ENCODE measurements at places on chromosomes 2 and 18. TPM values are rescaled to one million over a fixed set of nuclear protein-coding genes. Genes with fewer than 3 reads are reported as not detected.

The CDH2 gene
- 1.6 TPM for total RNA-seq

- no peak overlapping the region for H3K4me3 ChIP-seq
- no peaks in the 10 kb centered on the region for H3K36me3 ChIP-seq
- H3K27me3 ChIP-seq = no peaks in the 10 kb centered on the region
Measured at GRCh38 chr2:230932556-230933511, 7.8 kb upstream of the GPR55 start.

- no peak for DNase-seq
- no peaks in the 10 kb centered on the region for H3K27me3 ChIP-seq
- H3K36me3 ChIP-seq = no peaks in the 10 kb centered on the region
- H3K4me1 ChIP-seq = no peaks in the 10 kb centered on the region
- H3K4me3 ChIP-seq = no peak overlapping the region
Measured at GRCh38 chr18:28409811-28410210, 232.9 kb upstream of the CDH2 start.

GRCh38 chr2:142300517-142300916 lies 169.7 kb upstream of the LRP1B start:
- no peaks in the 10 kb centered on the region for H3K36me3 ChIP-seq
- no peak overlapping the region for H3K4me3 ChIP-seq
- no peak overlapping the region for H3K27ac ChIP-seq
- H3K27me3 ChIP-seq = no peaks in the 10 kb centered on the region
- no peak for DNase-seq
- H3K4me1 ChIP-seq = no peaks in the 10 kb centered on the region

DNA sequence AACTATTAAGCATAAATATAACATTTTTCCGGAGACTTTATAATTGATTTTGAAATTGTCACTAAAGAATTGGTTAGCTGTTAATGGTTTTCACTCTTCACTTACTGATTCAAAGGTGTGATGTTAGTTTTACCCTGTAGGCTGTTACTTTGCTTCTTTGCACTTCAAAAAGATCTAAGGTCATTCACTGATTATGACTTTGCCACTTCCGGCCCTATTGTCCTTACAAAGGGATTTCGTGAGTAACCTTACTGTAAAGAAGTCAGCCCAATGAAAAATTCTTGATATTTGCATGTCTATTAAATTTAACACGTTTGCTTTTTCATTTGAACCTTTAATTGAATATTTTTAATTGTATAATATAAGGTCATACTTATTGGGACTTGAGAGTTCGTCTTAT lies 61.4 kb downstream of the GREB1L start:
- no peak overlapping the region for H3K4me3 ChIP-seq
- no peak overlapping the region for H3K27ac ChIP-seq
- DNase-seq = no peak
- H3K36me3 ChIP-seq = no peaks in the 10 kb centered on the region
- no peaks in the 10 kb centered on the region for H3K4me1 ChIP-seq
- H3K27me3 ChIP-seq = no peaks in the 10 kb centered on the region

- no peaks in the 10 kb centered on the region for H3K4me1 ChIP-seq
- DNase-seq = no peak
- H3K27me3 ChIP-seq = no peaks in the 10 kb centered on the region
- no peak overlapping the region for H3K4me3 ChIP-seq
- no peaks in the 10 kb centered on the region for H3K36me3 ChIP-seq
Measured at GRCh38 chr2:203279288-203279687, 40.5 kb downstream of the CYP20A1 start.

The LTBP1 gene
- 81.2 TPM for total RNA-seq

The AQP12A gene
- total RNA-seq = not detected

The DES gene
- total RNA-seq = 101 TPM

DNA sequence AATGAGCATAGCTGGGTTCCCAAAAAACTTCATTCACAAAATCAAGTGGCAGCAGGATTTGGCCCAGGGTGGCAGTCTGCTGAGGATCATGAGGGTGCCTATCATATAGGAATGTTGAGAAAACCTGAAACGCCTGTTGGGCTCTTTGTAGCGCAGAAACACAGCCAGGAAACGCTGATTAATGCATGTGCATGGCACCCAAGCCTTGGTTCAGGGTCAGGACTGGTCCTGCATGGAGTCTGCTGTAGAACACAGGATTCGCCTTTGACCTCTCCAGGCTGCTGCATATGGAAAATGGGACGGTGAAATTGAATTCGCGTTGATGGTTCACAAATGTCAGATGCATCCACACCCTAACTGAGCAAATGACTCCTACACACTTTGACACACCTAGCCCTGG lies 227.9 kb upstream of the COPS8 start:
- no peaks in the 10 kb centered on the region for H3K27me3 ChIP-seq
- H3K4me3 ChIP-seq = no peak overlapping the region
- no peak for DNase-seq
- H3K36me3 ChIP-seq = no peaks in the 10 kb centered on the region
- no peaks in the 10 kb centered on the region for H3K4me1 ChIP-seq

GRCh38 chr2:176097820-176098365 lies 1.7 kb upstream of the HOXD12 start:
- H3K36me3 ChIP-seq = no peaks in the 10 kb centered on the region
- H3K27ac ChIP-seq = no peak overlapping the region
- no peak for DNase-seq
- H3K4me3 ChIP-seq = peak overlapping the region; percentile 34

The DSC3 gene
- total RNA-seq = 0.97 TPM

DNA sequence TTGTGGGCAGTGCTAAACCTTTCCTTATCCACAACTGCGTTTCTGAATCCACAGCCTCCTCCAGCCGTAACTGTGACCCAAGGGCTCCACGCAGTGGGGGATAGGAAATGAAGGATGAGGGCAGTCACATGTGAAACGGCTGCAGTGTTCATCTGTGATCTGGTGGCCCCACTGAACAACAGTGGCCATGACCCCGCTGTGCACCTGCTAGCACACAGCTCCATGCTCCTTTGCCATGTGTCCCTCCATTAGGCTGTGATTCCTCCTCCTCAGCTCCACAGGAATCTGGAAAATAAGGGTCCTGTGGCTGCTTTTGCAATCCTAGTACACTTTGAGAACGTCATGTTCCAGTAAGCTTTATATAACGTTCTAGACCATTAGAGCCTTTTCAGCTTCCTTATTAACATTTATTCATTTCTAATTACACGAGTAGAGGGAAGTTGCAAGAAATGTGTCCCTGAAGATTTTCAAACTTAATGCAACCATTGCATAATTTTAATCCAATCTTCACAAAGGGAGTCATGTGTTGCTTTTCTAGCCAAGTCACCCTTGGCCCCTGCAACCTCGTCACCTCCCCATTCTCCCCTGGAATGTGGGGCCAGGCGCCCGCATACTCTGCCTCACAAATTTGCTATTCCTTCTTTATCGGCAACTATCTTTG lies 7.1 kb upstream of the NAPG start:
- H3K4me3 ChIP-seq = no peak overlapping the region
- peaks cover 33% of the 10 kb centered on the region for H3K4me1 ChIP-seq
- H3K27me3 ChIP-seq = no peaks in the 10 kb centered on the region
- peak overlapping the region; percentile 30 for H3K27ac ChIP-seq
- H3K36me3 ChIP-seq = no peaks in the 10 kb centered on the region

DNA sequence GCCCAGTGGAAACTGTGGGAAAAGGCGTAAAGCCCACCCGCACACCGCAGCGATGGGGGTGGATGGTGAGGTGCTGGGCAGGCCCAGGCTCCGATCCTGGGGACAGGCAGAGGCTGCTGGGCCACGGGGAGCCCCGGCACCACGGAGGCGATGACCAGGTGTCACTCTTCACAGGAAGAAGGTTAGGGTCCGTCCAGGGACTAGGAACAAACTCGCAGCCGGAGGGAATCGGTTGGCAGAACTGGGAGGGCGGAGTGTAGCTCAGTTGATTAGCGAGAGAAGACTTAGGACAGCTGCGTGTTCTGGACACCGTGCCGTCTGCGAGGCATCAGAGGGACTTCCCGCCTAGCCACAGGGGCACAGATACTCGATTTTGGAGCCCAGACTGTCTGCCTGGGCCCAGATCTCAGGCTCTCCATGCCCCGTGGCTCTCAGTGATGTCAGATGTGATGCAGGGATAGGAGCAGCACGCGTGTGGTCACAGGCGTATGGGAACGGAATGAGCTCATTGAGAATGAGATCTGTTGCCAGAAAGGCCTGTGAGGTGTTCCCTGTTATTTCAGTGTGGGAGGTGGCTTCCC lies 16.1 kb upstream of the ALLC start:
- no peak overlapping the region for H3K27ac ChIP-seq
- no peaks in the 10 kb centered on the region for H3K36me3 ChIP-seq
- peak; percentile 24 for DNase-seq

DNA sequence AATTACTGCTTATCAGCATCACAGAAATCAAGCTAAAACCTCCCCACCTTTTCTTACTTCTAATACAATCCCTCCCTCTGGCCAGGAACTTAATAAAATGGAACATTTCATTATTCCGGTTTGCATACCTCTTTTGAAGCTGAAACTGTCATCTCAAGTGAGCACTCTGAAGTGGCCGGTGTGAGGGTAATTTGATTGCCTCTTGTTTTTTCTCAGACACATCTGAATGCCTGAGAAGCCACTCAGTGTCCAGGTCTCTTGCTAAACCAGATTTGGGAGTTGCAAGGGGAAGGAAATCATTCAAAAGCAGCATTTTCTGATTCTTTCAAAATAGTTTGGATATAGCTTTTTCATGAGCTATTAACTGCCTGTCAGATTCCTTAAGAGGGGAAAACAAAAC lies 190.3 kb downstream of the C1D start:
- no peak for DNase-seq
- no peaks in the 10 kb centered on the region for H3K27me3 ChIP-seq
- H3K4me3 ChIP-seq = no peak overlapping the region
- no peak overlapping the region for H3K27ac ChIP-seq

The CD207 gene
- 0.73 TPM for total RNA-seq

DNA sequence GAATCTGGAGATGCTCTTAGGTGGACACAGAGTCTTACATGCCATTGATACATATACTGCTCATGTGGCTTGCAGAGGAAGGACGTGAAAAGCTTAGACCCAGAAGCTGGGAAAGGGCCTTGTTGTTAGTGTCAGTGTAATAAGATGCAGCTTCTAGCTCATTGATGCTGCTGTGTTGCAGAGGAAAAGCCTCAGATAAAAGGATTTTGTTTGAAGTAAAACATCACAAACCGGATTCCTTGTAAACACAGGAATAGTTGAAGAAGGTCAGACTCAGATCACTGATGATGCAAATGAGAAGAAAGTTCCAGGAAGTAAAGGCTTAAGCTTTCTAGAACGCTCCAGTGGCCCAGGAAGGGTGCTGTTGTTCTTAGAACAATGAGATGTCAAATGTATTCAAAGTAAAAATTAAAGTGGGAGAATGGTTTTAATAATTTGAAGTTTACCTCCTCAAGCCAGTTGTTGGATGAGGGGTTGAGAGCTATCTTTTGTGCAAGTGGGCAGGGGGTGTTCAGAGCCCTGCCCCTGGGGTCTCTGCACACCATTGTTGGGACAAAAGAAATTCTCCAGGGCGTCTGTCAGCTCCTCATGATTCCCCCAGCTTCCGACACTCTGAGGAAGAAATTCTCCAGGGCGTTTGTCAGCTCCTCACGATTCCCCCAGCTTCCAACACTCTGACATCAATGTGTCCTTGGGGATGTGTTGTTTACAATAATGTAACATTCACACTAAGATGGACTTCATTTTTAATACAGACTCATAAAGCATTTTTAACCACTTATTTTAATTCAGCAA lies 61.3 kb upstream of the CHMP1B start:
- H3K36me3 ChIP-seq = no peaks in the 10 kb centered on the region
- H3K27ac ChIP-seq = no peak overlapping the region

The EMILIN2 gene
- 56.2 TPM for total RNA-seq

The TWIST2 gene
- total RNA-seq = 12.8 TPM

DNA sequence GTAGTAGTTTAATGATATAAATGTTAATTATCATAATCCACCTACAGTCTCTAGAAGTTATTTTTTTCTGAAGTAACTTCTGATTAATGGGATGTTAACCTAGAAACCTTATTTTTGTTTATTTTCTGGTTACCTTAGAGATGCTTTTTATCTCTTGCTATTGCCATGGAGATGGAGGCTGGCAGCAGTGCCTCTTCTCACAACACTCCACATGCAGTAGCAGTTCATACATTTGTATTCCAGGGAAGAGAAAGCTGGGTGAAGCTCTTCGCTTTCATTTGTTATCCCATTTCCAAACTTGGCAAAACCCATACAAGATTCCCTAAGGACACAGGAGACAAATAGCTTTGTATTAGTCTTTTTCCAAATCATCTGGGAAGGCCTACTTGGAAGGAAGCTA lies 1794.1 kb upstream of the LRRTM1 start:
- no peaks in the 10 kb centered on the region for H3K4me1 ChIP-seq
- DNase-seq = no peak
- no peak overlapping the region for H3K27ac ChIP-seq
- no peaks in the 10 kb centered on the region for H3K36me3 ChIP-seq
- H3K27me3 ChIP-seq = no peaks in the 10 kb centered on the region

- H3K4me1 ChIP-seq = no peaks in the 10 kb centered on the region
- H3K4me3 ChIP-seq = no peak overlapping the region
- no peaks in the 10 kb centered on the region for H3K36me3 ChIP-seq
- H3K27ac ChIP-seq = no peak overlapping the region
- no peaks in the 10 kb centered on the region for H3K27me3 ChIP-seq
Measured at GRCh38 chr18:62384068-62384467, 59.0 kb downstream of the TNFRSF11A start.

DNA sequence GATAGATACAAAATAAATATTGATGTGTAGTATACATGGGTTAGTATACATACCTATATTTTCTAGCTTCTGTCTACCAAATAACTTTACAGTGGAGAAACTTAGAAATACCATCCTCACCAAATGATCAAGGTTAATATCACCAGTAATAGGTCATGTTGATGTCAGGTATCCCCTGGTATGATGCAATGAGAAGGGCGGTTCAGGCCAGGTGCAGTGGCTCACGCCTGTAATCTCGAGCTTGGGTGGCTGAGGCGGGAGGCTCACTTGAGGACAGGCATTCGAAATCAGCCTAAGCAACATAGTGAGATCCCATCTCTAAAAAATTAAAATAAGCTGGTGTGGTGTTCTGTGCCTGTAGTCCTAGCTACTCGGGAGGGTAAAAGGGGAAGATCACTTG lies 38.6 kb downstream of the CIB4 start:
- H3K4me3 ChIP-seq = no peak overlapping the region
- H3K36me3 ChIP-seq = no peaks in the 10 kb centered on the region
- H3K4me1 ChIP-seq = no peaks in the 10 kb centered on the region
- no peak for DNase-seq
- no peak overlapping the region for H3K27ac ChIP-seq
- no peaks in the 10 kb centered on the region for H3K27me3 ChIP-seq

GRCh38 chr2:150495993-150496627 lies 8.6 kb upstream of the RND3 start:
- no peaks in the 10 kb centered on the region for H3K27me3 ChIP-seq
- DNase-seq = no peak
- no peak overlapping the region for H3K4me3 ChIP-seq
- no peak overlapping the region for H3K27ac ChIP-seq
- H3K36me3 ChIP-seq = no peaks in the 10 kb centered on the region
- H3K4me1 ChIP-seq = no peaks in the 10 kb centered on the region

DNA sequence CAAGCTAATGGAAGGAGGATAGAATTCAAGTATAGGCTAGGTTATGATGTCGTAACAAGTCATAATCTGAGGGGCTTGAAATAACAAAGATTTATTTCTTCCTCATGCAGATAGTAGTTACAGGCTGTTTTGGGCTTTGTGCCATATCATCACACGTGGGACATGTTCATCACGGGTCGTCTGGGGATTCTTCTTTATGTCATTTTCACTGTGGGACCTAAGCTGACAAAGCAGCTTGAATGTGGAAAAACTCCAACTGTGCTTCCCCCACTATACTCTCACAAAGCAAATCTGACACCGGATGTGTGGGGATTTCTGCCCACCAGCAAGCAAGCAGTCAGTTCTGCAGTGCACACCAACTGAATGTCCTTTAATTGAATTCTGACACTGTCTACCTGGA lies 124.8 kb downstream of the LTBP1 start:
- no peak for DNase-seq
- no peaks in the 10 kb centered on the region for H3K36me3 ChIP-seq
- no peaks in the 10 kb centered on the region for H3K4me1 ChIP-seq
- H3K27ac ChIP-seq = no peak overlapping the region
- H3K4me3 ChIP-seq = no peak overlapping the region

All from left lung (tissue), 14 donors.